CD4-positive, alpha-beta T cell treated with Interleukin-2 at 100 ng/mL for 4 hours (primary cell): ENCODE measurements at places on chromosomes 1 and 21.

- no peak for DNase-seq
Observed at GRCh38 chr1:206695733-206696132, 11.0 kb downstream of the MAPKAPK2 start.

GRCh38 chr1:50901872-50902271, 58.2 kb downstream of the FAF1 start:
- DNase-seq, result no peak

DNA sequence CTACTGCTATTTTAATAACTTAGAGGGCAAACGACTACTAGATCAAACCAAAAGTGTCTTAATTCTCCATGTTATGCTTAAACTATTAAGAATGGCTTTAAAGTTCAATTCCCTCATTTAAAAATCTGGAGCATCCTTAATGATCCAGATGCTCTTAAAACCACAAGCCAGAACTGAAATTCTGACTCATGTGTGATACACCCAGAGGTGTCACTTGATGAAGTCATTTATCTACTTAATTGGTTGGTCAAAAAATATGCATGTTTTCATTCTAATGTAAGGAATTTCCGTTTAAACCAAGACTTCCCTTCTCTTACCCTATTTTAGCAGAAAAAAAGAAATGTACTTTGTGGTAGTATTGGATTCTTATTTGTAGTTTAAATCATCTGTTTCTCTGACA, 1261.2 kb upstream of the B3GALT2 start:
- no peak for DNase-seq

GRCh38 chr1:22379566-22379965, 72.1 kb upstream of the ZBTB40 start:
- no peak for DNase-seq

GRCh38 chr1:216902669-216903381, 179.6 kb upstream of the ESRRG start:
- DNase-seq, result no peak

- no peak for DNase-seq
Observed at GRCh38 chr21:42017022-42017421, 6.9 kb upstream of the ZBTB21 start.
